ENCODE measurements at places on chromosomes 1 and 21.

GRCh38 chr1:16440131-16440469, 424 bp upstream of the NECAP2 start:
- no peak for DNase-seq

DNA sequence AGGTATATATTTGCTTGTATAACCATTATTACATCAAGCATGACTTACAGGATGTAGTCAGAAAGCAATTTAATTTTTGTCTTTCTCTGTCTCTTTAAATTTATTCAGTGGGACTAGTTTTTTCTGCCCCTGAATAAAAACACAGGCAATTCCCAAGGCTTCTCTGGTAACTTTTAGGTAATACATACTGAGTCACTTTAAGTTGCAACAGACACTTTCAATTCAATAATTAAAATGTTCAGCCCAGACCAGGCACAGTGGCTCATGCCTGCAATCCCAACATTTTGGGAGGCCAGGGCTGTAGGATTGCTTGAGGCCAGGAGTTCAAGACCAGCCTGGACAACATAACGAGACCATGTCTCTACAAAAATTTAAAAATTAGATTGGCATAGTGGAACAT, 12.3 kb downstream of the SLC44A3 start:
- DNase-seq = no peak

DNA sequence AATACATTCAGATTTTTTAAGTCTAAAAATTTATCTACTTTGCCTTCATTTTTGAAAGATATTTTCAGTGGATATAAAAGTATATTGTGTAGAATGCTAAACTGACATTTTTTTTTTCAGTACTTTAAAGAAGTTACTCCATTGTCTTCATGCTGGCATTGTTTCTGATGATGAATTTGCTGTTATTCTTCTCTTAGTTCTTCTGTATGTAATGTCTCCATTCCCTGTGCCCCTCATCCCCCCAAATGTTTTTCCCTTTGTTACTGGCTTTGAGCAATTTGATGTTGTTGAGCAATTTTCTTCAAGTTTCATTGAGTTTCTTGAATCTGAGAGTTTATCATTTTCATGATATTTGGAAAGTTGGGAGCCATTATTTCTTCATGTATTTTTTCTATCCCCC, 20.8 kb upstream of the VANGL1 start:
- DNase-seq = no peak

DNA sequence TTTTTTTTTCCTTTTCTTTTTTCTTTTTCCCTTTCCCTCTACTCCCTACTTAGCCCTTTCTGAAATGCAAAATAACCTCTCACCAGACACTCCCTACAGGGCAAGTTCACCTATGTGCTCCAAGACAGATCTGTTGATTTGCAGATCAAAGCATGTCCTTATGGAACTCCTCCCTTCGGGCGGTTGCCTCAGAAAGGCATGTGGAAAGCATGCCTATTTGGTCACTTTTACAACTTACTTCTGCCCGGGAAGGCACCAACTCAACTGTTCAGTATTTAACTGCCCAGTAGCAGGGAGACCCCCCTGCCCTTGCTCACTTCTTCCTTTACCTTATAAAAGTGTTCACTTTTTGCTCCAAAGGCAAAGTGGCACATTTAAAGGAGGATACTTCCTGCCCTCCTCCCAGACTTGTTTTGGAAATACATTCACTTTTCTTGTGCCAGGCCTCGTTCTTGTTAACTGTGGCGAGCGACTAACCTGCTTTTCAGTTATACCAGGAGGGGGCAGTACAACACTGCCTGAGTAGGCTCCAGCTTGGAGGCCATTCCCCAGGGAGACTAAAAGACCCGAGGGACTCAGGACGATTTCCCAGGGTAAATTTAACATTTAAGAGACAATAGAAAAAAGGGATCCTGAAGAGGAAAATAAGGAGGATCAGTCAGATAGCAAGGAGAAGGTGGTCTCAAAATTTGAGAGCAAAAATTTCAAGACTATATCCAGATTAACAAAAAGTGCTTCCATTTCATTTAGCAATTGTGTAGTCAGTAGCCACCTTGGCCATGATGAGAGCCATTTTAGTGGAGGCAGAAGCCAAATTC, 12.3 kb upstream of the SLAMF7 start:
- DNase-seq = peak; percentile 50

GRCh38 chr1:154750681-154751665, 119.1 kb downstream of the KCNN3 start:
- no peak for DNase-seq

GRCh38 chr1:162722036-162722435, 68.5 kb upstream of the HSD17B7 start:
- DNase-seq = no peak

GRCh38 chr21:42698733-42699132, 45.3 kb downstream of the PDE9A start:
- no peak for DNase-seq

DNA sequence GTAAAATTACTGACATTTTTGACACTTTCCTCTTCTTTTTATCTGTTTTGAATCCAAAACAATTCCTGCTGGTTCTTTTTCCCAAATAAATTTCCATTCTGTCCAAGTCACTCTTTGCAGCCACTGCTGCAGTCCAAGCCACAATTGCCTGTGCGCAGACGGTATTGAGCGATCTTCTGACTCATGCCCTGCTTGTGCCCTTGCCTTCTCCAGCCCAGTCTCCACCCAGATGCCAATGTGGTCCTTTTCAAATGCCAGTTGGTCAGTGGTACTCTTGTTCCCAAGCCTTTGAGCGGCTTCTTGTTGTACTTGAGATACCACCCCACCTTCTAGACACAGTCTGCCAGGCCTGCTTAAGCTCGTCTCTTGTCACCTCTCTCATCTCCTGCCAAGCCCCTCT, 78.9 kb downstream of the CAMTA1 start:
- no peak for DNase-seq

- DNase-seq = no peak
Observed at GRCh38 chr1:1092894-1093609, 18.9 kb upstream of the RNF223 start.

GRCh38 chr1:28104866-28105467, 16.6 kb upstream of the EYA3 start:
- DNase-seq = no peak

DNA sequence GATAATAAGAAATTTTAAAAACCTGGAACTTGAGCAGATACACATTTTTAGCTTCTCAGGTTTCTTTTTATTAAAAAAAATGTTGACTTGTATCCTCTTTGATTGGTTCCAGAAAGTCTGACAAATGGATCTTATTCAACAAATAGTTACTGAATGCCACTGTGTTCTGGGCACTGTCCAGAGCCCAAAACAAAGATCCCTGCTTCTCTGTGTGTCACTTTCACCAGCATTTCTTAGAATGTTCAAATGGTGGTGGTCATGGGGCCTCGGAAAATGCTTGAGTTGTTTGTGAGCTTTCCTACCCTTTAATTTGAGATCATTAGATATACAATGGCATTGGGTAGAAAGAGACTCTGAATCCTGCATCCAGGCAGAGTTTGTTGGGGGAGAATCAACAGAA, 19.9 kb downstream of the ACTN2 start:
- DNase-seq = no peak

GRCh38 chr21:38295997-38296764, 39.4 kb downstream of the KCNJ15 start:
- no peak for DNase-seq

GRCh38 chr1:155933591-155934096, 569 bp downstream of the KHDC4 start:
- no peak for DNase-seq

- DNase-seq = no peak
Observed at GRCh38 chr1:91701472-91701869, 184.5 kb downstream of the TGFBR3 start.

DNA sequence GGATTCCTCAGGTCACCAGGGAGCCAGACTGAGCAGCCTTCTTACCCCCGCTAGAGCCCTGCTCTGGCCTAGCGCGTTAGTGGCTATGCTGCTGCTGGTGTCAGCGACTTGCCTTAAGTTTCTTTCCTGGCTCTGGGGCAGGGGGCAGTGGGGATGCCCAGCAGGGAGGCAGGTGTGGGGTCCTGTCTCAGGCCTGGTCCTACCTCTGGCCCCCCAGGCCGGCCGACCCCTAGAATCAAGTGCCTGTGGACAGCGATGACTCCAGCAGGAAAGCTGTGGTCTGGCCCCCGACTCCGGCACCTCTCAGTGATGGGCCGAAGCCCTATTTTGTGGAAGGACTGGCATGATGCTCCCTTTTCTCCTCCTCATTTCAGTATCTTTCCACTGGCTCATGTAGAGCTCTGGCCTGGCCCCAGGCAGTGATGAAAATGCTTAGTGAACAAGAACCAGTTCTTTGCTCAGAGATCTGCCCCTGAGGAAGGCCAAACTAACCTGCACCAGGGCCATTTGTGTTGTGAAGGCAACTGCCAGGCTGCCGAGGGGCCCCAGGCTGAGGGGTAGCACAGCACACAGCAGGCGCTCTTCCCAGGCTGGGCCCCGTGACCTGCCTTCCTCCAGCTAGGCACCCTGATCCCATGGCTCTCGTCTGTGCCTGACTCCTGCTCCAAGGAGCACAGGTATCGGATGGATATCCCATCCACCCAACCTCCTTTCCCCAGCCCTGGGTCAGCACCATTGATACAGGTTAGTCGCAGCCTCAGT, 23.7 kb downstream of the MRPL37 start:
- DNase-seq = no peak

- peak; percentile 63 for DNase-seq
Observed at GRCh38 chr1:230972855-230973271, 5.8 kb downstream of the TTC13 start.

All from stimulated activated CD8-positive, alpha-beta memory T cell treated with anti-CD3 and anti-CD28 coated beads, Interleukin-7, amount 100 ng/mL, for 48 hours (primary cell).